Natural killer cell treated with Interleukin-12 subunit alpha and Interleukin-12 subunit beta and Interleukin-15 and Interleukin-18, amount 100 ng/mL, for 72 hours (primary cell): ENCODE measurements at places on chromosomes 4 and X.

DNA sequence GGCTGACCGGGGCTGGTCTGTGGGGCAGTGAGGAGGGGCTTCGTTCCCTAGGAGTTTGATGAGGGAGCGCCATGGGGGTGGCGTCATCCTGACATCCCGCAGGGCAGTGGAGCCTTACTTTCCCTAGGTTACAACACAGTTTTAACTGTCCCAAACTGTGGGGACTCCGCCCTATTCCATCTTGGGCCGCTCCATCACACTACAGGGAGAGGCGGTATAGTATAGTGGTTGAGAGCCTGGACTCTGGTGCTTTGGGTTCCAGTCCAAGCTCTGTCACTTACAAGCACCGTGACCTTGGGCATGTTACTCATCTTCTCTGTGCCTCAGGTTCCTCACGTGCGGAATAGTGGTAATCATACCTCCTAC, 44.2 kb downstream of the ZNF185 start:
- DNase-seq: no peak

GRCh38 chr4:7668271-7668670, 233.5 kb upstream of the PSAPL1 start:
- DNase-seq: no peak

GRCh38 chrX:124211312-124211942, 121.0 kb upstream of the TEX13D start:
- DNase-seq: no peak

GRCh38 chr4:76879731-76880364, 18.1 kb downstream of the SOWAHB start:
- DNase-seq: no peak

- DNase-seq: no peak
Observed at GRCh38 chrX:131565909-131566308, 22.0 kb downstream of the OR13H1 start.

- no peak for DNase-seq
Observed at GRCh38 chr4:142293536-142293935, 552.6 kb downstream of the INPP4B start.

DNA sequence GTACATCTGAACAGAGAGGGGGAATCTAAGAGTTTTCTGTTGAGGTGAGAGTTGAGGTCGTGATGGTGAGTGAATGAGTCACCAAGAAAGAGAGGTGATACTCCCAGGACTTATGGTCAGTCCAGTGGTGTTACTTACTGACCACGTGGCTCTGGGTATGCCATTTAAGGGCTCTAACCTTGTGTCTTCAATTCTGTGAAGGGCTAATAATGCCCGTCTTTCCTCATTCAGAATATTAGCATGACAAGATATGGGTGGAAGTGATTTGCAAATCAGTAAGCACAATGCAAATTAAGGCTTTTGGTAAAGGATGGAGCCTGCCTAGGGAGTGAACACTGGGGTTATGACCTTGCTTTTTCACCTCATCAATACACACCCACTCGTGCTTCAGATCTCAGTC, 75.2 kb downstream of the COQ2 start:
- DNase-seq: no peak

DNA sequence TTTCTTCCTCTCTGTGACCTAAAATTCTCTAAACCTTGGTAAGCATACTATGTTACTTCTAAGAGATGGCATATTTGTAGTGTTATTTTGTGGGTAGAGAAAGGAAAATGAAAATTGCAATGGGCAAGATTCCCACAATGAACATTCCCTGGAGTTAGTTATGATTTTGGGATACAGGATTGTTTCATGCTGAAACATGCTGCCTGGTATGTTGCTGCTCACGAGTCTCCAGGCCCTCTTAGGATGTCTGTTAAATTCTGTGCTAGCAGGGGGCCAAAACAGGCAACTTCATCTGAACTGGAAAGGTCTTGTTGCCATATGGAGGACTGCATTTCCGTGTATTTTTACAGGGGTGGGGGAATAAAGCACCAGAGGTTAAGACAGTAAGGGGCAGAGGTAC, 18.9 kb upstream of the MSMO1 start:
- no peak for DNase-seq

DNA sequence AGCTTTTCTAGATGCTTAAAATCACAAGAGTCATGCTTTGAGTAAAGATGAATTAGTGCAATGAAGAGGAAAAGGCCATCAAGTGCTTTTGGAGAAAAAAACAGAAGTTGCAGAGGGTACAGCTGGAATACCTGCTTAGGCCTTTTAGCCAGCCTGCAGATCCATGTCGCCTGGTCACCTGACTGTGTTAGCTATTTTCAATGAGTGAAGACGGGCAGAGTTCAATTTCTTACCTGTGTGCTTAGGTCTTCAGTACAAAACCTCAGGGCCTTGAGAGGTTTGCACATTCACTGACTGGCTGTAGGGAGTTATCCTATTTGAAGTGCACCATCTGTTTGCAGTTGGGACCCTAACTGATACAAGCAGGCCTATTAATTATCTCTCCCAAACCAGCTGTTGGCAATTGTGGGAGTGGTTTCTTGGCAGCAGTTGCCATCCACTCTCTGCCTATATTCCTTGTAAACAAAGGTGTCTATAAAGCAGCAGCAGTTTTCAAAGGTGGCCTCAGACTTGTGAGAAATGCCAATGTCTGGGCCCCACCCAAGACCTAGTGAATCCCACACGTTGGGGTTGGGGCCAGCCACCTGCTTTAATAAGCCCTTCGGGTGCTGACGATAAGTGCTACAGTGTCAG, 16.3 kb upstream of the FAT1 start:
- DNase-seq: no peak

GRCh38 chr4:38509551-38509950, 154.4 kb upstream of the KLF3 start:
- no peak for DNase-seq

GRCh38 chrX:14125462-14125861, 95.8 kb upstream of the GEMIN8 start:
- no peak for DNase-seq

GRCh38 chr4:130336585-130337217, 1240.7 kb downstream of the C4orf33 start:
- no peak for DNase-seq

GRCh38 chr4:87426865-87427517, 4.6 kb downstream of the NUDT9 start:
- no peak for DNase-seq

DNA sequence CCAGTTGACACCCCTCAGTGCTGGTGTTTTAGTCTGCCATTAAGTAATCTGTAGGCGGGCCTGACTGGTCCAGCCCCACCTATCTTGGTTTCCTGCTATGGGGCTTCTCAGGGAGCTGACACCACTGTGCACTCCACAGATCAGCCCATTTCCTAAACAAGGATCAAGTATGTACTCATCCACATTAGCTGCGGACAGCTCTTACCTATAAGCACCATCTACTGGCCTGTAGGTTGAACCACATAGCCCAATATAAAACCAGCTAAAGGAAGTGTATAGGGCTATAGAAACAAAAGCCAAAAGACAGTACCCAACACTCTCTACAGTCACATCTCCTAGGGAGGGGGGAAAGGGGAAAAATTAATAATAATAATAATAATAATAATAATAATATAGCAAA, 353.5 kb upstream of the CXorf51B start:
- DNase-seq: no peak

GRCh38 chr4:41540687-41541086, 2.7 kb downstream of the LIMCH1 start:
- no peak for DNase-seq

GRCh38 chrX:67613366-67613765, 69.5 kb downstream of the AR start:
- no peak for DNase-seq

DNA sequence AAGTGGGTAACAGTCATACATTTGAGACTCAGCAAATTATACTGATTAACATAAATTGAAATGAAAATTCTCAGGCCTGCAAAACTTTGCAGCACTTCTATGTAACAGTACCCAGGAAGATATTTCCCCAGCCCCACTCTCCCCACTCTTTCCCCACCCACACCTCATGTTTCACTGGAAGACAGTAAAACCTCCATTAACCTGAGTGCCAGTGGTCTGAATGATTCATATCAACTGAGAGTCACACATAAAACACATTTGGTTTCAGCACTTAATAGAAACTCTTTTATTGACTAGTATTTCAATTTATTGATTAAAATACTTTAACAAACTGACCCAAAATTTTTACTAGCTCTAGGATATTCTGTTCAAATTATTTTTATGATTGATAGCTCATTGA, 6.9 kb downstream of the CXCL6 start:
- no peak for DNase-seq

DNA sequence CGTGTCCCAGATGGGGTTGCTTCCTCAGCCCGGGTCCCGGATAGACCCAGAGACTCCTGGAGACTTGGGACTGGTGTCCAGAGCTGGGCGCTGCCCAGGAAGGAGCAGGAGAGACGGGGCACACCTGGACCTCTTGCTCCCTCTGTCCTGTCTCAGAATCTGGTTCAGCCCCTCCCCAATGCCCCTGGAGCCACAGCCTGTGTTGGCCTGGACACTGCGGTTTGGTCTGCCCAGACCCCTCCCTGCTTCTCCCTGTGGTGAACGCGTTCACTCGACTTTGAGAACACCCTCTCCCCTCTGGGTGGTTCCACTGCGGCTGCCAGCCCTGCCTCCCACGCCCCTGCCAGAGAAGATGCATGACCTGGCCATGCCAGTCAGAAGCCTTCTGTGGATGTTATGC, 111.1 kb downstream of the HMX1 start:
- DNase-seq: peak; percentile 54

DNA sequence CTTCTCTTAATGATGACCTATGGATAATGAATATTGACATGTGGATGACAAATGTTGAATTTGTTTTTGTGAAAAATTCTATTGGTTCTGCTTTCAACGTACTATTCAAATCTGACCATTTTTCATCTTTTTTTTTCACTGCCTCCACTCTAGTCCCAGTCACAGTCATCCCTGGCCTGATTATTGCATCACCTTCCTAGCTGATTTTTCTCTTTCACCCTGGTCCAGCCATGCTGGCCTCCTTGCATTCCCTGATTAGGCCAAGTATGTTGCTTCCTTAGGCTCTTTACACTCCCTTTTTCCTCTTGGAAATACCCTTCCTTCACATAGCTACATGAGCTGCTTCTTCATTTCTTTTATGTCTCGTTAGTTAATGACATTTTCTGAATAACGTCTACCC, 58.1 kb upstream of the MAP9 start:
- no peak for DNase-seq

GRCh38 chrX:34365471-34365870, 233.4 kb upstream of the FAM47A start:
- no peak for DNase-seq
